ENCODE measurements at places on chromosomes 2 and 18.

DNA sequence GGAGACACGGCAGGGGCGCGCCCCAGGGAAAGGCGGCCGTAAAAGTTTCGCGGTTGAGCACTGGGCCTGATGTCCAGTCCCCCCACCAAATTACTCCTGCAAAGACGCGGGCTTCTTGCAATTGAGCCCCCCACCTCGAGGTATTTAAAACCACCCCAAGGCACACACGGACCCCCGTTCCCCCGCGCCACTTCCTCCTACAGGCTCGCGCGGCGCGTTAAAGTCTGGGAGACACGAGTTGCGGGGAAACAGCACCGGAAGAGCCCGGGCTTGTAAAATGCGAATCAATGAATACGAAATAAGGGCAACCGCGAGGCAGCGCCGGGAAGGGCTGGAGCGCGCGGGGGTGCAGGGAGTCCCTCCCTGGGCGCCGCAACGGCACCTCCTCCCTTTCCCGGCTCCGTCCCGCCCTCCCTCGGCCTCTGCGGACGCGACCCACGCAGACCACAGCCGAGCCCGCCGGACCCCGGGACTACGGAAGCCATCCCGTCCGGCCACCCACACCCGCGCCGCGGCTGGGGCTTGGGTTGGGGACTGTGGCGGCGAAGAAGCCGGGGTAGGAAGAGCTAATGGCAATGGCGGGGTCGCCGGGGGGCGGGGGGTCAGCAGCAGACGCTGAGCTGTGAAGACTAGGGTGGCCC, 918 bp upstream of the NETO1 start:
- DNase-seq, result no peak

DNA sequence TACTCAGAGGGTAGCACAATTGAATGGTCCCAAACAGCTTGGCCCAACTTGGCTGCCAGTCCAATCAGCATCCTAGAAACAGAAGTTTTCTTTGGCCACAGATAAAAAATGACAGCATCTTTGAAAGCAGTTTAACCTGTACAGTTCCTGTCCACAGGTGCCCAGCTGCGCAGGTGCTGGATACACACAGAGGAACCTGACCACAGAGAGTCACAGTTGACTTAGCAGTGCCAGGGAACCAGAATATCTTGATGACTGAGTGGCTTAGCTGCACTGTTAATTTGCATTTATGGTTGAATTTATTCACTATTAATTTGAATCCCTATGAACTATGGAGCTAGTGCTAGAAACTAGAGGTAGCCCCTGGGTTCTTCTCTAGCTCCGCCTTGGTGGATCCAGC, 93.7 kb downstream of the TPGS2 start:
- no peak for DNase-seq

DNA sequence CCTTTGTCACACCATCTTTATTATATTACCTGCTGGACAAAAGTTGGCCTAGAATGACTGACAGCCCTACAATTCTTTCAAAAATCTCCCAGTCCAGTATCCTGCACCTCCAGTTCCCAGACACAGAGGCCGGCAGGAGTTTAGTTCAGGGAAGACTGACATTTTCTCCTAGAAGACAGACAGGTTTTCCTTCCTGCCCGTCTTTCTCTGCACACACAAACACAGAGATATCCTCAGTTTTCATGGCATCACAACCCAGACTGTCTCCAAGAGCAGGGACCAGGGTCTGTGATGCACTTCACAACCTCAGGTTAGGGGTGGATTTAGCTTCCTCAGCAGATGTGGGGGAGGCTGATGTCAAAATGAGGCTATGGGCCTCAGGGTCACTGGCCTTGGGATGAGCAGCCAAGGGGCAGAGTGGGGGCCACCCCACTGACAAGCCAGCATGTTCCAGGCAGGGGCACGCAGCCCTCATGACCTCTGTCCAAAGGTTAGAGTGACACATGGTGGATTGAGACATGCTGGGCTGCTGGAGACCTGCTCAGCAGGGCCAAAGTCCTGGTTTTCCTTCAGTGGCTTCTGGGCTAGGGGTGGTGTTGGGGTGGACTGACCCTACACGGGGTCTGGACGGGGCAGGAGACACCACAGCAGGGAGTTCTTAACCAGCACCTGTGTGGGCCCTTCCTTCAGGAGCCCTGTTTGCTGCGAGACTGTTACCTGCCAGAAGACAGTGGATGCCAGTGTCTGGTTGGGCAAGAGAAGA, 70.5 kb downstream of the SFXN5 start:
- no peak for DNase-seq

DNA sequence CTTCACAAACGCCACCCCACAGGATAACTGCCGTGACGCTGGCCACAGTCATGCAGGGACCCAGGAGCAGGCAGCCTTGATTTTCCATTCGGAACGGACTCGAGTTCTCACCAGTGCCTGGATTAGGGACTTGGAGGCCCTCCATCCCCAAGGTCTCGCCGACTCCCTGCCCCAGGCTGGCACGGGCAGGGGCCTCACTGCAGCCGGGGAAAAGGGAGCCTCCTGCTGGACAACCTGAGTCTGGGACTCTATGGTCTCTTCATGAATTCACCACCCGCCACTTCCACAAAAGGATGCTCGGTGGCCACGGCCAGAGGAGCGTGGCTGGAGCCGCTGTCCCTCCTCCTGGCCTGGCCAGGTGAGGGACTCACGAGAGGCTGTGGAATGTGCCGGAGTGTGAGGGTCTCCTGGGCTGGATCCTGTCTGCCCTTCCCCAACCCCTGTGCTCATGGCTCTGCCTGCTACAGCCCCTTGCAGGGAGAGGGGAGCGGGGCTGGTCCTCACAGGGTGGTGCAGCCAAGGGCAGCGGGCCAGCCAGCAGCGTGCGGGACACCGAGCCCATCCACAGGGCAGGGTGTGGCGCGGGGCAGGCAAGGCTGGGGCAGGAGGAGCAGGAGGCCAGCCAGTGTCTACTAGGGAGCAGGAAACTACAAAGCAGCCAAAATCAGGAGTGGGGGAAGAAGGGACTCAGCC, 42.3 kb downstream of the AQP12A start:
- no peak for DNase-seq

DNA sequence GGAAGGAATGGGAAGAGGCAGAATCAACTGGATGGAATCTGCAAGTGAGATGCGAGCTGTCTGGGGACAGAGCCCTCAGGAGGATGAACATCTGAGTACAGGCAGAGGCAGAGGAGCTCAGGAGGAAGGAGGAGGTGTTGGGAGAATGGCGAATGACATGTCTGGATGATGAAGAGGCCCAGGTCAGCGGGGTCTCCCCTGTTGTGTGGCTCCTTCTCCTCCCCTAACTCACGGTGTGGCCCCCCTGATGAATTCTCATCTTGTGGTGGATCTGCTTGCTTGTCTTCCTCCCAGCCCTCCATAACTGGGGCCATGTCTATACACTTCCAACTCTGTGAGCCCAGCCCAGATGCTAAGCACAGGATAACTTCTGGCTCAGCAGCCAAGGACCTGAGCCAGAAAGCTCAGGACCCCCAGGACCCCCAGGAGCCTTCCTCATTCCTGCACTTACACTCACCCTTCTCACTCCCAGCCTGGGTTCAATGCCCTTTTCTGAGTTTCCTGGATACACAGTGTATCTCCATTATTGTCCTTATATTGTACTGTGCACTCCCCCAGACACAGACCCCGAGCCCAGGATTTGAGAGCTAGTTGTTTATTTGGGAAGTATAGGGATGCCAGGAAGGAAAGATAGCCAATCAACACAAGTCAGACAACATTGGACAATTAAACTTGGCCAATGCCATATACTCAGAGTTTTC, 678.6 kb upstream of the HS6ST1 start:
- no peak for DNase-seq

DNA sequence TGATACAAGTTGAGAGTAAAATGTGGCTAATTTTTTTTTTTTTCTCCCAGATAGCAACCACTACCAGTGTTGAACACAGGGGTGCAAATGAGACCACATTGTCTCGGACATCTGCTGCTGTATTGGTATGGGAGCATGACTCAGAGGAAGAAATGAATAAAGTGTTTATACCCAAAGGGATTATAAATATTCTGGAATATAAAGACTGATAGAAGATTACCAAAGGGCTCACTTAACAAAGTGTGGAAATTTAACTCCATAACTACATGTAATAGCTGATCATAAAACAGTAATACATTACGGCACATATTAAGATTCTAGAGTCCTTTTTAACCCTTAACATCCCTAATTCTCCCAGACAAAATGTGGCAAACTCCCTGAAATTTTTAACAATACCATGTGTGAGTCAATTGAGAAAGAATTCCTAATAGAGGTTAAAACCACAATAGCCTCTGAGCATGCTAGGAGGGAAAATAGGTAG, 1023.0 kb upstream of the ACVR2A start:
- no peak for DNase-seq

DNA sequence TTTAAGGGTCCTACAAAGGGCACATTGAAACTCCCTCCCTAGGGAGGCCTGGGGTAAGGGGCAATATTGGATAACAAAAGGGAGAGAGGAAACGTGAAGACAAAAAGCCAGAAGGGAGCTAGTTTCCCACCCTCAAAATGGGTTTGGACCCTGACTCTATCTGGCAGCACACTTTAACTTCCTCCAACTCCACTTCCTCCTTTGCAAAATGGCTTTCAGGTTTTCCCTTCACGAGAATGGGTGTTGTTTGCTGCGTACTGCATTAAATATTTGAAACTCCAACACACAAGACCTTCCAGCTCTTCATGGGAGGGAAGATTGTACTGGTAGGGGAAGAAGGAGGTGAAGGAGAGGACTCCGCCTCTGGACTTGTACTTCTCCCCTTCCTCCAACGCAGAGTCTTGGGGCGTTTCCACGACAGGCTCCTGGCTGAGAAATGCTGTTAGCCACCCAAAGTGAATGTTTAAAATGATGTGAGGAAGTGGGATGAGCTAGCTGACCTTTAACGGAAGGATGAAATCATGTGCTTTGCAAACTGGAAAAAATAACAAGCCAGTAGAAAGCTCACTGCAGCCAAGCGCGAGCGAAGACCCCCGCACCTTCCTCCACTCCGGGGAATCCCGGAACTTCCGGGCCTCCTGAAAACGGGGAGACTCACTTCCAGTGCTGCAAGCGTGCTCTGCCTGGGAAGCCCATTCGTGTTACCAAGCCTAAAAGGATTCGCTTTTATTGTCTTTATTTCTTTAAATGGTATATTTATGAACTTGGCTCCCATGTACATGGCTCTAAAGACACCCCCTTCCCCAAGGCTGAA, 85.6 kb downstream of the VIT start:
- DNase-seq, result no peak

DNA sequence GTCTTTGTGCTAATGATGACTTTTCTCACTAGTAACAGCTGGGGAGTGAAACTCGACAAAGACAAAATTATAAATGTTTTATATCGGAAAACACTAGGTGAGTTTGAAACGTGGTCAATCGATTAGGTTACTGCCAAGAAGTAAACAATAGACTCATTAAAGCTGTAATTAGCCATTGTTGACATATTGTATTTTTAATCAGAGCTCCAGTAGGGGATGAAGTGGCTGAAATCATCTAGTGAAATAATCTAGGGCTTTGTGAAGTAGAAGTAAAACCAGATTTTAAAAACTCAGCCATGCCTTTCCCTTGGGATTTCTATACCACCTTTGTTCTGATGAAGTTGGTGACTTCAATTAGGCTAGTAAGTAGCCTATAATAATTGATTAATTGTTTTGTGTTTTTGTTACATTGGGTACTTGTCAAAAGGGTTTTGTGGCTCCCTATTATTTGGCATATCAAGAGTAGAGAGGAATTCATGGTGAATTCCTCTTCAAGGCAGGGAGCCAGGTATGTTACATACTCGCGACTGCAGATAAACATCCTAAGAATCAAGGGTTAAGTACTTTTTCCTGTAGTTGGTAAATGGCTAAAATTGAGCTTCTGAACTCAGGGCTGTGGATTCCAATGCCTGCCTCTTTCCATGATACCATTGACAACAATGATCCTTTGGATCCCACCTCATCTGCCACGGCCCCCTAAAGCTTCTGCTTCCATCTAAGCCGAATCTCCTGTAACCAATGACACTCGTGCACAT, 31.6 kb downstream of the RAB27B start:
- no peak for DNase-seq

- DNase-seq, result no peak
Measured at GRCh38 chr2:10760794-10761504, 39.5 kb downstream of the ATP6V1C2 start.

GRCh38 chr2:153106802-153107477, 371.6 kb downstream of the RPRM start:
- no peak for DNase-seq

GRCh38 chr2:69209482-69209881, 177.5 kb downstream of the GFPT1 start:
- DNase-seq, result no peak

- no peak for DNase-seq
Measured at GRCh38 chr2:198116756-198117155, 312.4 kb downstream of the PLCL1 start.

- no peak for DNase-seq
Measured at GRCh38 chr2:16161085-16161565, 220.8 kb downstream of the MYCN start.

GRCh38 chr2:65576861-65577601, 144.6 kb upstream of the SPRED2 start:
- no peak for DNase-seq

DNA sequence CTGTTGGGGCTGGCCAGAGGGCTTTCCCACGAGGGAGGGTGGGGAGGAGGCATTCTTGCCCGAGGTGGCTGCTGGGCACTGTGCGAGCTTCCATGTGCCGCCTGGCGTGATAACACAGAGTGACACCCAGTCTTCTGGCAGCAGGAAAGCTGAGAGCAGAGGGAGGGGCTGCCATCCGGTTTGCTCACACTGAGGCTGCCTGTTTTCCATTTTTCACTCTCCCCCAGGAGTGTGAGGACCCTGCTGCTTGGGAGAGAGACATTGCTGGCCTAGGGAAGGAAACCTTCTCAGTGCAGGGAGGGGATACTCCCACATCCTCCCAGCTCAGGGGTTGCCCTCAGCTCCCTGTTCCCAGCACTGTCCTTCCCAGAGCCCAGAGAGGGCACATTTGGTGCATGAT, 73.1 kb downstream of the INHBB start:
- no peak for DNase-seq

DNA sequence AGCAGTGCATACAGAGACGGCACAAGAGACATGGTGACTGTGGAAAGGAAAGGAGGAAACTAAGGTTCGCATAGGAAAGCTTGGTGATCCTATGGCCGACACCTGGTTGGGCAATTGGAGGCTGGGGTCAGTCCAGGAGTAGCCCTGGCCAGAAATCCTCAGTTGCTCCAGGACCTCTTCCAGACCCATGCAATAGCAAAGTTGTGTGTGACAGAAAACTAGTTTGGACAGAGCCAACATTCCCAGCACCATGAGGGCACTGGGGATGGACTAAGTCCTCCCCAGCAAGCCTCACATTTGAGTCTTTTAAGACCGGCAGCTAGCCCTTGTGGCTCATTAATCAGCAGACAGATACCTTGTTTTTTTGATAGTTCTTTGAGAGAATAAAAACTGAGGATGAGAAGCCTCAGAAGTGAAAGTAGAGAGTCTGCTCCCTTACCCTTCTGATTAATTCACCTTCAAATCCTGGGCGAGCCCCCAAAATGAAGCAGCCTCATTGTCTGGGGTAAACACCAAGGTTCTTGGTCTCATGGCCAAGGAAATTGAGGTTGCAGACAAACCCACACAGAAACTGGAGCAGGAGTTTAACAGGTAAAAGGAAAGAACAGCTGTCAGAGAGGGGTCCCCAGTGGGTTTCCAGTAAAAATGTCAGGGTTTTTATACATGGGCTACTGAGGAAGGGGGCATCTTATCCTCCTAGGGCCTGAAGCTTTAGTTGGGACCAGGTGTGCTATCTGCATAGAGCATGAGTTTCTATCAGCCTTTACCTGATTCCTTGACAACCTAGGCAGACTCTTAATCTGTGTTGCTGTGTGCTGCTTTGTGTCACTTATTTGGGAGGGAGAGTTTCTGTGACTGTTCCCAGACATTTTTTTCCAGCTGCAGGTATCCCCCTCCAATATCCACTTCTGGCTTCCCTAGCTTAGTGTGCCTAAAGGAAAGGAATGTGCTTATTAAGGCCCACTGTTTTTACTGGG, 39.1 kb downstream of the STK17B start:
- DNase-seq, result no peak

All from ascending aorta (tissue), 2 donors.